ENCODE measurements at places on chromosomes 7 and 10.

DNA sequence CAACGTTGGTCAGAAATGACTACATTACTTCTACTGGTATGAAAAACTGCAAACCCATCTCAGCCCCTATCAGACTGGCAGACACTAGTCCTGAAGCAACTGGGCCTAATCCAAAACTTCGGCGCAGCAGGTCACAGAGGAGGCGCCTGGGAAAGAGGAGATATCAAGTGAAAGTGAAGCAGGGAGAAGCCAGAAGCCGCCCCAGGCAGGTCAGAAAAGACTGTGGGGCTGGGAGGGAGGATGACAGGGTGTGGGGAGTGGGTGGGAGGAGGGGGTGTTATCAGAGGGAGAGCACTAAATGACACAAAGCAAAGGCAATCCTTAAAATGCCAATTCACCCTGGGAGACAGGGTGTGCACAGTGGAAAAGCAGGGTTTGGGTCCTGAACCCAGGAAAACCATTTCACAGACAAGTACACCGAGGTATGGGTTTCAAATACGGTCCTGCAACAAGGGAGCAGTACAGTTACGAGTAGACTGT lies 731 bp downstream of the CHCHD3 start:
- DNase-seq, result peak; percentile 83

GRCh38 chr7:7242899-7243298 lies 60.6 kb downstream of the C1GALT1 start:
- DNase-seq, result no peak

GRCh38 chr10:86285136-86285790 lies 81.3 kb downstream of the GRID1 start:
- DNase-seq, result no peak

- DNase-seq, result no peak
Observed at GRCh38 chr10:70323138-70323696, 39.4 kb upstream of the NPFFR1 start.

DNA sequence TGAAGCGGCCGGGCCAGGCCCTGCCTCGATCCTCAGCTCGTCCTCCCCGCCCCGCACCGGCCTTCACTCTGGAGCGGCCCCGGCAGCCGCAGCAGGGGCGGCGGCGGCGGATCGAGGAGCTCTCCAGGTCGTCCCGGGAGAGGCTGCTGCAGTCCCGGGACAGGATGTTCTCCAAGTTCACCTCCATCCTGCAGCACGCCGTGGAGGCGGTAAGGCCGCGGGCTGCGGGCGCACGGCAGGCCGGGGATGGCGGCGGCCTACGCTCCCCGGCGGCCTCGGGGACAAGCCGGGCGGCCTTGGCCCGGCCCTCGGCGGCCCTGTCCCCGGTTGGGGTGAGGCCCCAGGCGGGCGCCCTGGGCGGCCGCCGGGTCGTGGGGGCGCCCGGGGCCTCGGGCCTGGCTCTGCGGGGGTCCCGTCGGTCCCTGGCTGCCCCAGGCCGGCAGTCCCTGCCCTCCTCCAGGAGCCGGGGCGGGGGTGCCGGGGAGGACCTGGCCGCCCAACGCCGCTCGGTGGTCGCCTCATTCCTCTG lies 399 bp downstream of the FHIP2A start:
- DNase-seq, result no peak

DNA sequence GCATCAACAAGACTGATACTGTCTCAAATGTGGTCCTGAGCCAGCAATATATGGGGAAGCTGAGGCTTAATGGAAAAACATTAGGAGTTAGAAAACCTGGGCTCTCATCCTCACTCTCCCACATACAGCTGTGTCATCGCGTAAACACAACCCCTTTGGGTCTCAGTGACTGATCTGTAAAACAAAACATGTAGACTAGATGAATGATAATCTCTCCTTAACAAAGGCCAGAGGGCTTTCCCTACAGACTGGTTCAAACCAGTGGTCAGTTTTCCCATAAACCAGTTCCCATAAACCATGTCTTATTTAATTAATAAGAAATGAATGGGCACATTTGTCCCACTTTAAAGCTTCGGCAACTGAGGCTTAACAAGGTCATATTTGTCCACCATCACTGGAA lies 48.1 kb downstream of the OSBPL3 start:
- DNase-seq, result no peak

DNA sequence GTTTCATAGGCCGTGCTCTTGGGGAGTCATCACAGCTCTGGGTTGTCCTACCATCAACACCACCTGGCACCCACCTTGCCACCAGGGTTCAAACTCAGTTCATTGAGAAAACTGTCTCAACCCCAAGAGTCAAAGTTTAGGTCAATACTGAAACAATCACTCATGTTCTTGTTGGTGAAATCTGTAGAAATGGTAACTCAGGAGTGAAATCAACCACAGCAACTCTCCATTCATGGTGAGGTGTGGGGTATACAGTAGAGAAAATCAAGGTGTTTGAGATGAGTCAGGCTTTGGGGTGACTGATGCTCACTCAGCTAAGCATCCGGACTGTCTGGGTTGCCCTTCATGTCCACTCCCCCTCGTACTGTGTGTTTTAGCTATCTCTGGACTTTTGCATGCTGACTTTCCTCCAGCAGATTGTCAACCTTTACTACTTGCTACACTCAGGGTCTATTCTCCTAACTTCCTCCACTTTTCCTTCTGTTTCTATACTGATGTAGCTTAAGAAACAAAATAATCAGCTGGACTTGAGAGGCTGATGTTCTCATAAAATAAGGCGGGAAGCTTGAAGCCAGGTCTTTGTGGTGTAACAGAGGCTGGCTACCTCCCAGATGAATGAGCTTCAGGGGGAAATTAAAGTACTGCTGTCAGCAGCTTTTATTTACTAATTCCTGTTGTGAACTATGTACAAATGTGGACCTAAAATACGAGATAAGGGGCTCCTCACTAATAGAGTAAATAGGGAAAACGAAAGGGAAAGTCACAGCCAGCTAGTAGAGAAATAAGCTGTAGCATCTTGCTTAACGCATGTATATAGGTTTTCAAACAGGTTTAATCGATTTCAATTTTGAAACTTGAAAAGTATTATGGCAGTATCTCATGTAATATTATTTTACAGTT lies 173.6 kb upstream of the AKR1E2 start:
- DNase-seq, result no peak

- no peak for DNase-seq
Observed at GRCh38 chr7:7709291-7709690, 9.1 kb downstream of the RPA3 start.

DNA sequence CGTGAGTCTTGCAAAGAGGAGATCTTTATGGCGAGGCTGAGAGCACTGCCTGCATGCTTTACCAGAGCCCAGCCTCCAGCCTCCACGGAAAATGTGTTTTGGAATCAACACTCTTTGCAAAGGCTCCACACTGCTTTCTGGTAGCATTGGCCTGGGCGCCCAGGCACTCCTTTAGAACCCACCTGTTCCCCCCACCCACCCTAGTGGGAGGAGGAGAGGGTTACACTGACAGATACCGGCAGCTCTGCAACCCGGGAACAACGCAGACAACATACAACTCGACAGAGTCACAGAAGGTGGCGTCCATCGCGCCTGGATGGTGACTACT lies 5.5 kb upstream of the MNX1 start:
- DNase-seq, result no peak

- DNase-seq, result no peak
Observed at GRCh38 chr10:131657985-131658330, 242.8 kb upstream of the PPP2R2D start.

DNA sequence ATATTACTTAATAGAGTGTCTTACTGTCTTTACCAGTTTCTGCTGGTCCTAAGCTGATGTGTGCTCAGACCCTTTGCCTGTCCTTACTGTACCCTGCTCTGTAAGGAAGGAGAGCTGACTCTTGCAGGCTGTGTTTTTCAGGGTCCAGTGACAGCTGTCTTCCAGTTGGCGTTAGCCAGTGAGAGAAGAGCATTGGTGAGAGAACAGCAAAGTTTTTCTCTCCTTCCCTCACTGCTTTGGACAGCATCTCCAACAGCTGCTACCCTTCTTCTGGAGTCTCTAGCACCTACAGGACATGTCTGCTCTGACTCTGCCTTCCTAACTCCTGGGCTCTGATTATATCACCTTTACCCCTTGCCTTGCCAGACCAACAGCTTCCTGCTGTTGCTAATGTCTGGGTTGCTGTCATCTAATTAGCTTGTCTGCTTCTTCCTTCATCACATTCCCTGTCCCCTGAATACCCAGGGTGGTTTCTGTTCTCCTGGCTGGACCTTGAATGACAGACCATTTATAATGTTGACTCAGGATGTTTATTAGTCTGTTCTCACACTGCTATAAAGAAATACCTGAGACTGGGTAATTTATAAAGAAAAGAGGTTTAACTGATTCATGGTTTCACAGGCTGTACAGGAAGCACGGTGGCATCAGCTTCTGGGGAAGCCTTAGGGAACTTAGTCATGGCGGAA lies 23.5 kb upstream of the PANK1 start:
- DNase-seq, result no peak

DNA sequence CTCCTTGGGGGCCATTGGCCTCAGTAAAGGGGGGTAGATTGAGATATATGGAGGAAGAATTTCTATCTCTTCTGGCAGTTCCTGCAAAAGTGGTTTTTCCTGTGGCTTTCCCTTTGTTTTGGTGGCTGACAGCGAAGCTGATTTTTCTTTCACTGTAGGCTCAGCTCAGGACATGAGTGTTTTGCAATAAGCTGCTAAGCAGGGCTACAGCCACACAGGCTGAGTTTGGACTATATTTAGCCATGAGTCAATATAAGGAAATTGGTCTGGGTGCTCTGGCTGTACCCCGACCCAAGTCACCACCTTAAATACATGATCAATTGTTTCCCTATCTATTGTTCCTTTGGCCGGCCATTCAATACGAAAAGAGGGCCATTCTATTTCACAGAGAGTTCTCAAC lies 212.7 kb upstream of the KCND2 start:
- DNase-seq, result no peak

- peak; percentile 42 for DNase-seq
Observed at GRCh38 chr10:101394524-101395133, 40.7 kb downstream of the BTRC start.

DNA sequence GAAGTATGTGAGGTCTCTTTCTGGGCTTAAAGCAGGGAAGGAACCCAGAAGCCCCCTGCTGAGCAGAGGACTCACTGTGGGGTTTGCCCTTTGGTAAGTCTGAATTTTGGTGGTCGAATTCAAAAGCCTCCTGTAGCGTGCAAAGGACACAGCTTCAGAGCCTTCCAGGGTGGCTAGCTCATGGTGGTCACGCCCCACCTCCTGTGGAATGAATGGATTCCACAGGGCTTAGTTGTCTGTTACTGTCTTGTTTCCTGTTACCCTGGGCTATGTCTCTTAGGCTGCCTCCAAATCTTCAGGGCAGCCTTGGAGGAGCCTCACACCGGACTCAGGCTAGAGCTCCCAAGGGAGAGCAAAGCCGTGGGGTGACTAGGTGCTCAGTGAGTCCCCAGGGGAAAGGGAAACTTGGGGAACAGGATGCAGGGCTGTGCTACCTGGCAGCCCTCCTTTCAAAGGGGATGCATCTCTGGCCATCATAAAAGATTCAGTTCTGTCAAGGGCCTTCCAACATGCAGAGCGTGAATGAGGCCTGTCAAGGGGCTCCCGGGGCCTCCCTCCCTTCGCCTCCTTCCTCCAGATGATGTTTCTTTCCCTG lies 211.7 kb downstream of the CCSER2 start:
- no peak for DNase-seq

DNA sequence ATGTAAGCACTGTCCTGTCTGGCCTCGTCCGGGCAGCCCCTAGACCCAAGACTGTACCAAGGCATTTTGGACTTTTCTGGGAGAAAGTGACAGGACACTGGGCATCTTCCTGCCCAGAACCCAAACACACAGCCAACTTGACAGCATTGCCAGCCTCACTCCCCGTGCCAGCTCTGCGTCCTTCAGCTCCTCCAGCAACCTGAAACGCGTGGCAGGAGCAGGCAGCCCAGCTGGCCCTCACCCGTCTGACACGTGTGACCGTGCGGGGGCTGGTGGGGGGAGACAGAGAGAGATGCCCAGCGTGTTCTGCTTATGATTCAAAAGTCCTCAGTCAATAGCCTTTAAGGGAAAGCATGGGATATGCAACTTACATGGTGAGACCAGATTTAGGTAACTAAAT lies 50.3 kb upstream of the SLC29A3 start:
- DNase-seq, result no peak

DNA sequence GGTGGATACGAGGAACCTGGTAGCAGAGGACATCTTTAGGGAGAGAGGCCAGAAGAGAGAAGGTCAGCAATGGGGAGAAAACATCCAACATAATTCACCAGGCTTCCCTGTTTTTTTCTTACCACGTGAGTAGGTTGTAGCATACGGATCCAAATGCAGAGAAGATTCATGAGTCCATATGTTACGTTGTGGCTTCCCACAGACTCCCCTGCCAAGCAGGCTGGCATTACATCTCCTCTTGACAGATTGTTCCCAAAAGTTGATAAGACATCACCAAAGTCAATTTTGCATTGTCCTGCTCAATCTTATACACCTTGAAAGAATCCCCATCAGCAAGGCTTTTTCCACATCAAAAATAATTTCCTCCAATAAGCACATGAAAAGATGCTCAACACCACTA lies 39.7 kb downstream of the DRGX start:
- no peak for DNase-seq

DNA sequence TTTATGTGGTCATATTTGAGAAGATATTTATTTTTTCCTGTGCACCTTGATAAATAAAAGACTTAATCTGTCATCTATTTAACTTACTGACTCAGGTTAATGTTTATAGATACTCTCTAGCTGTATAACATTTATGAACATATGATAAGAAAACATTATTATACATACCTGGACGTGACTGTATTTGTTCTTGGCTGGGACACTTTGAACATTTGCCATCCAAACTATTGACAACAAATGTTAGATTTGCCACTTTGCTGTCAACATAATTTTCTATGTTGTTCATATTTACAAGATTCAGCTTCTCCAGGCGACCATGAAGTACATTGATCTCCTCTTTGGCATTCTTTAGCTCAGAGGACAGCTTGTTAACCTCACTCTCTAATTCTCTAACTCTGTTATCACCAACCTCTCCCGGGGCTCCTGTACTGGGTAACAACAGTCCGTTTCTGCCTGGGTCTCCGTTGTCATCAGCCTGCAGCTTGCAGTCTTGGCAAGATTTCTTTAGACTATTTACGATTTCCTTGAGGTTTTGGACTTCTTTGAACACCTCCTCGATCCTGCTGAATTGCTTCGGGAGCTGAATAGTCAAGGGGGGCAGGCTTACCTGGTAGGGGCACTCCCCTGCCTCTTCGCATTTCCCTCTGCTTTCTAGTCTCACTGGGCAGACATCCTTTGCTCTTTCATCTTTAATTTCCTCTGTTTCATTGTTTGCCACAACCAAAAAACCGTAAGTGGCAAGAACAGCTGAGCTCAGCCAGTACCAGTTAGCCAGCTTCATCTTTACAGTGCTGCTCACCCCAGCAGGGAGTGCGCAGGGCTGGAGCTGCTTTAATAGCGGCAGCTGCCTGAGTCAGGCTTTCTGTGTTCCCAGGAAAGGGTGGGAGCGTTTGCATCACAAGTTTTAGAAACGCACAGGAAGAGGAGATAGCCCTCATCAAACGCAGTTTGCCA lies at the start of gene FGL2:
Gene FGL2, minus strand, starts transcription at position 807 of the 954 bp plus-strand sequence. Its CDS starts 26 bp downstream, at position 781.
- peak; percentile 46 for DNase-seq

GRCh38 chr10:124672181-124672638 lies 72.0 kb downstream of the FAM53B start:
- no peak for DNase-seq
